ENCODE measurements at places on chromosomes 5 and 9.

- no peak for DNase-seq
Observed at GRCh38 chr9:89465726-89466308, 32.1 kb downstream of the SEMA4D start.

DNA sequence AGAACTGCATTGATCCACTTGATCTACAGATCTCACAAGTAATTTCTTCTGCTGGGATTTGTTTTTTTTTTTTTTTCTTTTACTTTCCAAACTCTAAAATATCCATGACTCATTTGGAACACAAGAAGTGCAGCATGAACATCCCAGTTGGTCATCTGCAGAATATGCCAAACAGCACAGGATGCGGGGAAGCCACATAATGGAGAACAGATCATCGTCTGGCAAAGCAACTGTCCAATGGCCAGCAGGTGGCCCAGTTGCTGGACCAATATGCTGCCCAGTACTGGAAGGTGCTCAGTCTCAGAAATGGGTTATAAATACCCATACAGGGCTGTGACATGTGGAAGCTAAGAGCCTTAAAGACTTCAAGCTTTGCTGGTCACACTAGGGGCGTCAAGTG is 221.3 kb upstream of the TAS2R1 start:
- DNase-seq = no peak

DNA sequence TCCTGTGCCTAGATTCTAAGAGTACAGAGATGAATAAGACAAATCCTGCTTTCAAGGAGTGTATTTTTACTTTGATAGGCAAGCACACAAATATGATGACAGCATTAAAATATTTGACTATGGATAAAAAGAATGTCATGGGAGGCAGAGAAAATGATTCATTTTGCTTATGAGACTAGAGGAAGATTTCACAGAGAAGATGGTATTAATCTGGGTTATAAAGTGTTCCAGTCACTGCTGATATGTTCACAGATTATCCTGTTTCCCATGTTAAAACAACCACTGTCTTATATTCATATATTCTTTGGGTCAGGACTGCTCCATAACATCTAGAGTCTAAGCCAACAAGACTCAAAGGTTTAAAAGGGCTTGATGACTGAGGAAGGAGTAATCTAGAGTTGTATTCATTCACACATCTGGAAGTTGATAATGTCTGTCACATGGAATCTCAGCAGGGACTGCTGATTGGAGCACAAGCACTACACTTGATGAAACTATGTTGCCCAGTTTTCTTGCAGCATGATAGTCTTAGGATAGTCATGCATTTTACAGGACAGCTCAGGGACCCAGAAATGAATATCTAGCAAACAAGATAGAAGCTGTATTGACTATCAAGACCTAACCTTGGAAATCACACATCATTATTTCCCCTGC is 79.3 kb downstream of the STARD4 start:
- no peak for DNase-seq

- DNase-seq = no peak
Observed at GRCh38 chr5:89276566-89277305, 393.8 kb upstream of the MEF2C start.

- DNase-seq = peak; percentile 56
Observed at GRCh38 chr9:76704593-76705204, 59.5 kb upstream of the PCA3 start.

GRCh38 chr5:175658299-175659145 is 651 bp downstream of the HRH2 start:
- DNase-seq = peak; percentile 21

DNA sequence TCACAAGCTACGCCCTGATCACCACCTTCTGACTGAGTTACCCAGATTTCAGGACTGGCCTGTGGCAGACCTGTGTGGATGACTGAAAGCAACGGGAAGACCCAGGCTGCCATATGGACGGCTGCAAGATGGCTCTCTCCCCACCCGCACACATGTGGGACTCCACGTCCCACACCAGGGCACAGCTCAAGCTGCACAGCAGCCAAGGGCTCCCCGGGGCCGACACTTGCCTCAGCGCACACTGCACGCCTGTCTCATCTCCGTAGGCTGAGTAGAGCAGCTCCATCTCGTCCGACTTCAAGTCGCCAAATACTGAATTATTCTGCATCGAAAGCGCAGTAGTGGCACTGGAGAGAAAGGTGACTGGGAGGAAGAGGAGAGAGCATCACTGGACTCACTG is 14.5 kb downstream of the BRD9 start:
- DNase-seq = no peak

DNA sequence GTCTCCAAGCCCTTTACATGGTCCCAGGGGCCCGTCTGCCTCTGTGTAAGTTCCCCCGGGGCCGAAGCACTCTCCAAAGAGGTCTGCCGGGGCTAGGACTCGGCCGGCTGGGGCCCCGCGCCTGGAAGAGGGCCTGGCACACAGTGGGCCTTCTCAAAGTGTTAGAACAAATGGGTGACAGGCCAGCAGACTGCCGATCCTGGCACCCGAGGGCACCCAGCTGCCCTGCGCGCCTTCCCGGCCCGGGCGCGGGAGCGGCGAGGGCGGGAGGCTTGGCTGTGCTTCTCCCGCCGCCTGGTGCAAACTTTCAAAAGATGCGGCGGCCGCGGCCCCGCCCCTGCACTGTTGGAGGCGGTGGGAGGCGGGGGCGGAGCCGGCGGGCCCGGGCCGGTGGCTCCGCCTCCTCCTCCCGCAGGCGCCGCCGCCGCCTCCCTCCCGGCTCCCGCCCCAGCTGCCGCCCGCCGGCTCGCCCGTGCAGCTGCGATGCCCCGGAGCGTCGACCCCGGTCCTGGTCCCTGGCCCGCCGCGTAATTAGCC is at the start of gene NEURL1B:
Gene NEURL1B, plus strand, starts transcription at position 442 of the 537 bp plus-strand sequence. CDS start 144 bp downstream, outside the sequence.
- DNase-seq = peak; percentile 25

- DNase-seq = no peak
Observed at GRCh38 chr5:120988491-120988890, 524.4 kb downstream of the PRR16 start.

- DNase-seq = no peak
Observed at GRCh38 chr9:5445886-5446285, 4.5 kb upstream of the CD274 start.

DNA sequence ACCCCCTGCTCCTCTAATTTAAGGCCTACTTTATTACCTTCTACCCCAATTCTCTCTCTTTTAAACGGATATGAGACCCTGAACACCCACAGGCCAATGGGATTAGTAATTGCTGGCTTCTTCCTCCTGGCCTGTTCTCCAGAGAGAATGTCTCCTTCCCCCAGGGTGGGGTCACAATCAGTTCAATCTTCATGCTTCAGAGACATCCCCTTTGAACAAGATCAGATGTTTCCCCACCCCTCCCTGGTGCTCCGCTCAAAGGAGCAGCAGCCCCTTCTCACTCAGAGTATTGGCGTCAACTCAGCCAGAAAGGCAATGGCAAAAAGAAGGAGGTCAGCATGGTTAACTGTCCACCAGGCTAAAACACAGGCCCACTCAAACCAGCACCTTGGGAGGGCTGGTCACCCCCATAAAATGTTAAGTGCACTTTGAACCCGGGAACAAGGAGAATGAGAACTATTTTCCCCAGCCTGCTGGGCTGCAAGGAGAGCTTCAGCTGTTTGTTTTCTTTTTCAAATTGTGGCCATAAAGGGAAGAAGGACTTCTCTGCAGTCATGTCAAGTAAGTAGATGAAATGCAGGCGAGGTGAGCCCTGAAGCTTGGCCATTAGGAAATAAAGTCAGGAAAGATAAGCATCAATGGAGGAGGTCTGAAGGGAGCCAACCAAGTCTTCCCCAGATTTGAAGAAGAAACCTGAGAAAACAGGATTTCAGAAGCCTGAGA is 20.1 kb downstream of the LHFPL2 start:
- no peak for DNase-seq

- DNase-seq = no peak
Observed at GRCh38 chr9:15426019-15426418, 3.3 kb downstream of the SNAPC3 start.

GRCh38 chr9:86516564-86516963 is 162.4 kb upstream of the TUT7 start:
- no peak for DNase-seq

- no peak for DNase-seq
Observed at GRCh38 chr9:15982182-15982581, 429.3 kb downstream of the CCDC171 start.

DNA sequence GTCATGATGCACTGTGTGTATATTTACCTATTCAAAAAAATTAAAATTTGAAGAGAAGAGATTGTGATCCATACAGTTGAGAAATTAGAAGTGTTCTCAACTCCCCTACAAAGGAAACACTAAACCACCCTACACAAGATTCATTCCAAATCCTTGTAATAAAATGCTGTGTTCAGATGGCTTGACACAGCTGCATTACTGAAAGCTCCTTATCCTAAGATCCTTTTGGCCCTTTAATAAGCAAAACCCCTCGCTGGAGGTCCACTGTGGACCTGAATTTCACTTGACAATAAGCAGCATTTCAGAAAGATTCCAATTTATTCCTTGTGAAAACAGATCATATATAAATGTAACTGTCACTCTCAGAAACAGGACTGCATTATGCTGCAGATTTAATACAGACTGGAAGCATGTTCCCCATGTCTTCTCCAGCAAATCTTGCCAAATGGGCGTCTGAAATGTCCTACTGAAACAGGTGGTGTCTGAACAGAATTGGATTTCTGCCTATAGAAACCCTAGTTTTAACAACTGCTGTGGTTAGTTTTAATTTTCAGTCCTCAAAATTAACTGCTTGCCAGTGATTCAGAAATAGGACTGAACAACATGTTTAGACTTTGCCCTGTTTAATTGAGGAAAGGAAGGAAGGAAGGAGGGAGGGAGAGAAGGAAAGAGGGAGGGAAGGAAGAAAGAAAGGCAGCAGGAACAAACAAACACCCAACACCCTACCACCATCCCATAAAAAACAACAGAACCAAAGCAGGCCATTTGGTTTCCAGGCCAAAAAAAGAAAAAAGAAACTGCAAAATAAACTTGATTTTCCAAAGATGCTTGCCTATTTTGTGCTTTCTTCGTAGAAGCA is 179.6 kb downstream of the MLLT3 start:
- no peak for DNase-seq

- DNase-seq = peak; percentile 21
Observed at GRCh38 chr5:91318724-91319123, 64.4 kb downstream of the ARRDC3 start.

DNA sequence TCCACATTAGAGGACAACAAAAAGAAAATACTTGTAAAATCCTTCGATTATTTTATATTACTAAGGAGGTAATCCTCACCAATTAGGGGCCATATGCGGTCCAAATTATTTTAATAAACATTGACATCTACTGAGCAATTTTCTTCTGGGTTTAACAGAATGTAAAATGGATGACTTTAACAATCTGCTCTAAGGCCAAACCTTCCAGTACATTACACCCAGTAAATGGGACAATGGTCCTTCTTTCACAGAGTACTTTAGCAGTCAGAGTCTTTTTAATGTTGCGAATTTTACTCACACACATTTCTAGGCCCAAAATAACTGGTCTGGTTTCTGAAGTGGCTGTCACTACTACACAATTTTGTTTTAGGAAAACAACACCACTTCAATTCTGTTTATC is 106.9 kb downstream of the TTC39B start:
- DNase-seq = no peak

GRCh38 chr9:6630502-6631206 is 14.9 kb downstream of the GLDC start:
- peak; percentile 4 for DNase-seq

GRCh38 chr9:88680041-88680440 is 145.1 kb downstream of the NXNL2 start:
- DNase-seq = no peak

- no peak for DNase-seq
Observed at GRCh38 chr9:118009614-118010013, 305.4 kb downstream of the TLR4 start.

DNA sequence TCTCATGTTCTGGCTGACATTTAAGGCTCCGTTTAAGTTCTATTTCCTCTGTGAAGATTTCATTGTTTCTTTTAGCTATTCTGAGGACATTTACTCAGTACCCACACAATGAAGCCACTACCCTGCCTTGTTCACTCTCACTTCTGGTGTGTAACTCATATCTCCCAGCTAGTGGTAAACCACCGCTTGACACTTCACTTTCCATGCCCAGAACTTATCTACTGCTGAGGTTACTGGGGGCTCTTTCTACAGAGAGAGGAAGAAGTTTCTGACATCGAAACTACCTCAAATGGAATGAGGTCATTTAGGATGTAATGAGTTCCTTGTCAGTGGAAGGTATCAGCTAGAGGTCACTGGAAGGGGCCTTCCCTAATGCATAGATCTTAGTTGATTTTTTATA is 501.5 kb downstream of the DMAC1 start:
- peak; percentile 4 for DNase-seq

DNA sequence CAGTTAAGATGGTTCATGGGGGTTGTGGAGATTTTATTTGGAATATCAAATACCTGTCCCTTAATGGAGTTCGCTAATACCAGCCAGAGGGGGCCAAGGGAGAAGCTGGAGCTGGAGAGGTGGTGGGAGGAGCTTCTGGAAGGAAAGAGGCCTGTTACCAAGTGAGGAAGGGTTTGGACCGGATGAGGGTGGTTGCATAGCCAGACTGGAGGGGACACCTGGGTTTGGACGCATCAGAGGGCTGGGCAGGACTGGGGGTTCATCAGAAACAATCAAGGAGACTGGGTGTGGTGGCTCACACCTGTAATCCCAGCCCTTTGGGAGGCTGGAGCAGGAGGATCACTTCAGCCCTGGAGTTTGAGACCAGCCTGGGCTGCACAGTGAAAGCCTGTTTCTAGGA is 111.8 kb upstream of the IER5L start:
- no peak for DNase-seq

GRCh38 chr5:113764382-113764781 is 250.9 kb downstream of the YTHDC2 start:
- DNase-seq = no peak

GRCh38 chr5:133222040-133222439 is 170.2 kb downstream of the HSPA4 start:
- no peak for DNase-seq

Measured in CD4-positive, alpha-beta T cell treated with Interleukin-21 for 1 hour (primary cell).